ENCODE measurements at places on chromosomes 12 and 14.
A peak's percentile ranks its signal among the peaks of the same experiment; 100 is the strongest.

DNA sequence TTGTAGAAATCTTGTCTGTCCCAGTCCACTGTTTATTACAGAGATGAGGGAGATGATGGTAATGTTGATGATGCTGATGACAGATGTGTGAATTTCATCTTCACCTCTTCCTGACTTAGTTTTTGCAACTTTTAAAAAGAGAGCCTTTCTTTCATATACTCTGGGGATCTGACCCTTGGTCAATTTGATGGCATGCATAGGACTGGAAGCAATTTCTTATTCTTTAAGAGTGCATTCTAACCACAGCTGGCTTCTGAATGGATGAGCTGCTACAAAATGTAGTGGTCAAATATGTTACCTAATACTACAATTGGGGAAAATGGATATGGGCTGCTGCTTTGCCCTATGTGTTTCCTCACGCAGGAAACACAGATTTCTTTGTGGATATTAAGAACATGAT, 80.8 kb downstream of the MYRFL start:
- DNase-seq = no peak

DNA sequence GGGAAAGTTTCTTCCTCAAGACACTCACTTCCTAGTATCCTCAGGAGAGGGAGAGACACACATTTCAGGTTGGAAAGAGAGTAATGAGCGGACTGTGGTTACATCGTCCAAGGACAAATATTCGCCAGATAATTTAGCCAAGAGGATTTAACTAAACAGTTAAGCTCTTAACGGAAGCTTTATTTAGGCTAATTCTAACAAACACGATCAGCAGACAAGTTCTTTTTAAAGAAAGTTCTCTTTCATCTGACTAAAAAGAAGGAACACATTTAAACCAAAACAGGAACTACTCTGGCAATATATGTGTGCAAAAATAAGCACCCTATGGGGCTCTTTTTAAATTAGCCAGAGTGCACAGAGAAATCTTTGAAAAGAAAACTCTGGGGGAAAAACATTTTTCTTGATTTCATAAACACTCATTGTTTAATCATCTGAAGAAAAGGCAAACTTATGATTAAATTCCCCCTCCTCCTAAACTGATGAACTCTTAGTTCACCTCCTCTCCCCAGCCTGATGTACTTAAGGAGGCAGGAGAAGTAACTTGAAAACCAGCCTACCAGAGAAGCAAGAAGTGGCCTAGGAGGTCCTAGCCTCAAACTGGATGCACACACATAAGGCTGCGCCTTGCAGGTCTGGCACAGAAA, 13.3 kb upstream of the BTG1 start:
- DNase-seq = no peak

DNA sequence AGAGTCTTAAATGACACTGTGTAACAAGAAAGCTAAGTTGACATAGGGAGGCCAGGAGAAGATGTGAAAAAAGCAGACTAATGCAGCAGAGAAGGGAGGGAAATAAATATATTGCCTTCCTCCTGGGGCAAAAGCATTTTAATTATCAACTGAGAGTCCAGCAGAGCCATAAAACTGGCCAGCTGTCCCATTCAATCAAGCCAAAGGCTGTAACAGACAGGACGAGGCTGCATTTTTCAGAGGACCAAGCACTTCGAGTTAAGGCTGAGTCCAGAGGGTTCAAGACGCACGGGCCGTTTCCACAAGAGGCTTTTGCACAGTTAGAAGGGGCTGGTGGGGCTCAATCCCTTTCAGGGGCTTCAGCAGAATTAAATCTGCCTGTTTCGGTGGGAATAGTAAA, 20.4 kb downstream of the MAP3K9 start:
- no peak for DNase-seq

DNA sequence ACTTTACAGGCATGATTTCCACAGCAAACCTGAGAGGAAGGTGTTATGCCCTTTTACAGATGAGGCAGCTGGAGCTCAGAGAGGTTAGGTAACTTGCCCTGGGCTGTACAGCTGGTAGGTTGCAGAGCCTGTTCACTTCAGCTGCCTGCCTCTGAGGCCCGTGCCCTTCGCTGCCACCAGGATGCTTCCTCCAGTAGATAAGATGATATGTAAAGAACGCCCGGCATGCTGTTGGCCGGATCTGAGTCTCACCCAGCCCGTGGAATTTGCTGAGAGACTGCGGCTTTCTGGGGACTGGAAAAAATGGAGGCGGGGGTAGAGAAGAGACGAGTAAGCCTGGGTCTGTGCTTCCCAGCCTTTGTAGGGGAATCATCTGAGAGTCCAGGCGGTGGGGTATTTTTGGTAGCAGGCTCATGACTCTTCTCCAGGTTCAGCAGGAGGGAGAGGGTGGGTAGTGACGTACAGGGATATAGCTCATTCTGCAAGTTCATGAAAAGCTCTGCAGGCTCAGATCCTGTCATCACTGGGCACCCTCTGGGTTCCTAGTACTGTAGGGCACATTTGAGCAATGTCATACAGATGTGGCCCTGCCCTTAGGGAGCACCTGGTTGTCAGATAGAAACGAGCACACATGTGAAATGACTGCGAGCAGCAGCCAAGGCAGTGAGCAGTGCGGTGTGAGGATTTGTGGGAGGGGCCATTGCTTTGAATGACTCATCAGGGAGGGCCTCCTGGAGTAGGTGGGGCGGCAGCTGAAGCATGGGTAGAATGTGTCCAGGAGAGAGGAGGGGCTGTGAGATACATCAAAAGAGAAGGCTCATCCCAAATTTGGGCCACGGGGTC, 159.4 kb downstream of the TSPAN9 start:
- DNase-seq = no peak

- no peak for DNase-seq
Measured at GRCh38 chr14:27015065-27015464, 417.2 kb upstream of the NOVA1 start.

- DNase-seq = no peak
Measured at GRCh38 chr12:75631831-75632230, 120.4 kb upstream of the KRR1 start.

GRCh38 chr12:67367843-67368242, 98.7 kb downstream of the CAND1 start:
- DNase-seq = no peak

- no peak for DNase-seq
Measured at GRCh38 chr12:123475246-123475703, 17.3 kb downstream of the SNRNP35 start.

DNA sequence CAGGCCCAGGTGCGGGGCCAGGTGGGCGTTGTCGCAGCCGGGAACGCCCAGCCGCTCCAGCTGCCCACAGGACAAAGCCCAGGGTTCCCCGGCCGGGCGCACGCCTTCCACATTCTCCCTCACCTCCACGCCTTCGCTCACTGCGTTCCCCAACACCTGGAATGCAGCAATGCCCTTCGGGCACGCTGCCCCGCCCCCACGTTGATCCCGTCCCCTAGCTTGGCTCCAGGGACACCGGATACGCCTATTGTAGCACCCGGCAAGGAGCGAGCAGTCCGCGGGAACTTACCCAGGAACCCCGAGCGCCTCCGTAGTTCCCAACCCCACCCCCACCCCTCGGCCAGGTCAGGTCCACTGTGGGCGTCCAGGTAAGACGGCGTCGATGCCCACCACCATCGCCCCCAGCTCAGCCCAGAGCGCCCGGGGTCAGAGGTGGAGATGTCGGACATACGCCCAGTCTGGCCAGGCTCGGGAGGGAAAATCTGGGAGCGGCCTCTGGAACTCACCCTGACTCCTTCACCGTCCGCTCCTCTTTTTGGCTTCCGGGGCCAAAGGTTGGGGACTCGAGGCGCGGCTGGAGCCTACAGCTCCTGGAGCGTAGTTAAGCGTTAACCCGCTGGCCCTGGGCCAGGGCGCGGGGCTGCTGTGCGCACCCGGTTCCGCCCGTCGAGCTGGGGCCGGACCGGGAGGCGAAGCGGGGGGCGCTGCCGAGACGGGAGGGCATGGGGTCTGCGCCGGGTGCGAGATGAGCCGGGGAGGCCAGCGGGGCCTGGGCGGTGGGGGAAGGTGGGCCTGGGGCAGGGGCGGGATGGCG, 594 bp upstream of the CEP170B start:
- DNase-seq = no peak

- DNase-seq = no peak
Measured at GRCh38 chr12:233615-233968, 19.6 kb upstream of the SLC6A12 start.

- DNase-seq = no peak
Measured at GRCh38 chr14:95511687-95512086, 4.8 kb downstream of the SYNE3 start.

DNA sequence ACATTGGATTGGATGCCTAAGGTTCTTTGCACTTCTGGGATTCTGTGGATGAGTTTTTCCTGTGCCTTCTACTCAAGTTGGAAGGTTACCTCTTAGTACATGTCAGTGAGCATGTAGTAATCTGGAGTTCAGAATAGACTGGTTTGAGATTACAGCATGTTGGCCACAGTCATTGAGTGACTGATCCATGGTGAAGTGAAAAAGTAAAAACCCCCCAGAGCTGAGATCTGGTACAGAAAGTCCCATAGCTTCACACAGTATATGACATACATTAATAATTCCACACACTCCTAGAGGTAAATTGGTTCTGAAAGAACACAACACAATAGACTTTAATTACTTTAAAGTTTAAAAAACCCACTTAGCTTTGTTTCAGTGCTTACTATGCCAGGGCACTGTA, 11.9 kb upstream of the CCND2 start:
- DNase-seq = no peak

- no peak for DNase-seq
Measured at GRCh38 chr14:60657456-60658210, 8.4 kb upstream of the SIX1 start.

- DNase-seq = no peak
Measured at GRCh38 chr12:58648176-58648575, 272.1 kb downstream of the LRIG3 start.

GRCh38 chr12:71640316-71640715, 23.3 kb downstream of the ZFC3H1 start:
- DNase-seq = no peak

- no peak for DNase-seq
Measured at GRCh38 chr14:98510392-98510791, 761.6 kb downstream of the BCL11B start.

DNA sequence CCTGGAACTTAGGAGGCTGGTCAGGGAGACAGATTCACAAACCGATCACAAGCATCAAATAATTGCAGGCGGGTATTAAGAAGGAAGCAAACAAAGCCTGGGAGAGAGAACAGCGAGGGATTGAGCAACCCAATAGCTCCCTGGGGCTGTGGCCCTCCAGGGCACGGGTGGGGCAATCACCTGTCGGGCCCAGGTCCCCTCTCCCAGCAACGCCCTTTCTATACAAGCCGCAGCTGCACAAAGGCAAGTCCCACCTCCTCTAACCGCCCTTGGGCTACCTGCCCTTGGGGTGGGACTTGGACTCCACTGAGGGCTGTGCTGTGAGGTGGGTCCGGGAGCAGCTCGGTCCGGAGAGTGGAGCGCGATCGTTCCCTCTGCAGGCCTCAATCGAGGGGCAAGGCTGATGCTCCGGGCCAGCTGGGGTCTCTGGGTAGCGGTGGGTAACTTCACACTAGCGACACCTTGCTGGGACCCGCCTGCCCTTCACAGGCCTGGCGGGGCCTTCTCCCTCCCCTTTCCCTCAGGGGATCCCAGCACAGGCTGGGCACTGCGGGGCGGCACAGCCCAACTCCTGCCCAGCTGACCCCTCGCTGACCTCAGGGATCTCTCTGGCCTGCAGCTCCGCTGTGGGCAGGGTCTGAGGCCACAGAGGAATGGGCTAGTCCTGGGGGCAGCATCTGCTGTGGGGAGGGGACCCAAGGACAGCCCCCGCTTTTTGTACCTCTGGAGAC, 8.0 kb downstream of the PHB2 start:
- DNase-seq = peak; percentile 64

GRCh38 chr14:21902561-21903181, 229.1 kb upstream of the OR4E1 start:
- DNase-seq = no peak

DNA sequence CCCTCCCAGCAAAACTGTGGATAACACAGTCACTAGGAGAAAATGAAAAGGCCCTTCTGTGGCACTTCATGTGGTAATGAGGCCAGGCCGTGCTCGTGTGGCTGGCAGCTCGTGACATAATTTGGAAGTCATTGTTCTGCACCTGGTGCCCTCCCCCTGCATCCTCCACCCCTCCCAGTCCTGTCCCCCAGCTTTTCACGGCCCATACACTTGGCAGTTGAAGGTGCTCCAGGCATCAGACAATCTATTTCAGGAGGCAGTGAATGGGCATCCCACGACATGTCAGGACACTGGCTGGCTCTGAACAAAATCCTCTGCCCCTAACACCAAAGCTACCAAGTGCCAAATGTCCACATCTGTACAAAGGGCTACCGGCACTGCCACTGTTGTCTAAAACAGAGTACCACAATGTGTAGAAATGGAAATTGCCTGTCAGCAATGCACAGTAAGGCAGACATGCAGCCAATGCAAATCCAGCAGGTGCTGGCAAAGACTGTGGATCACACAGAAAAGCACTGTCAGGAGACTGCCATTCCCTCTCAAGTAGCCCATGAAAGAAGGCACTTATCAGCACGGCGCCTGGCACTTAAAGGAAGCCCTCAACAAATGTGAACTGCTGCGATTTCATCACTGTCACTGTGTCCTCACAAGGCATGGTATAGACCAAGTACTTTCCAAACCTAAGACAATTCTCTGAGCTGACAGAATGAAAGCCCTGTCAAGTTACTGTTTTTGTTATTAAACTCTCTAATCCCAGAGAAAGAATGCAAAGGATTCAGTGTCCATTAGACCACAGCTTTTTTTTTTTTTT, 39.1 kb downstream of the CORO1C start:
- peak; percentile 58 for DNase-seq

DNA sequence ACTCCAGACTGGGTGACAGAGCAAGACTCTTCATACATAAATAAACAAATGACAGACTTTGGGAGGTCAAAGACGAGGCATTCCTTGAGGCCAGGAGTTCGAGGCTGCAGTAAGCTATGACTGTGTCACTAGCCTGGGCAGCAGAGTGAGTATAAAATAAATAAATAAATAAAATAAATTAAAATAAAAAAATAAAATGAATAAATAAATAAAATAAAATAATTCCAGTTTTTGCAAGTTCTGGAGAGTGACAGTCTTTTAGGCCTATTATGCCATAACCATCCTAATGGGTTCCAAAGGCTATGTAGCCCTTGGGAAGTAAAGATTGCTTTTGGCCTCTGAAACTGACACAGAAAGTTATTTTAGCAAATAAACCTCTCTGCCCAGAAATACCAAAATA, 16.5 kb upstream of the NRDE2 start:
- no peak for DNase-seq

GRCh38 chr14:74169906-74170305, 69.3 kb upstream of the VSX2 start:
- no peak for DNase-seq

DNA sequence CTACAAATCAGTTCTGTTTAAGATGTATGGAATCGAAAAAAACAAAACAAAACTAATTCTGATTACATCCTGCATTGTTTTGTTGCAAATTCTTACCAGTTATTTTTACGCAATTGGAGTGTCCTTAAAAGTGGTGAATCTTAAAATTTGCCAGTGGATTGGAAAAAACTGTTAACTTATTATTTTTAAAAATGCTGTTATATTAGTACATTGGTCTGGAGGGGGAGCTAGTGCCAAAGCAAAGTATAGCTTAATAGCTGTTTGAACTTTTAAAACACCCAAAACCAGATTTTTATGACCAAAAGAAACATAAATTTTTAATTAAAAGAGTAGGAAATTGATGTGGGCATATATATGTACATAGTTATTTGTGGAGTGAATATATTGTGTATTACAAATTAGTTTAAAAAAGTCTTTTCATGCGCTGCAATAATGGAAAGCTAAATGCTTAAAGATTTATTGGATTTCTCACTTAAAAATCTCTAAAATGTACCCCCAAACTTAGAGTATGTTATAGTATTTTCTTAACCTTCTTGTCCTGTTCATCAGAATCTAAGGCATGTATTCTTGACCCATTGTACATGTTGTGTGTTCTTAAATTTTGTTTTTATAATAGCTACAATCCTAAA, 2.5 kb downstream of the FUT8 start:
- DNase-seq = no peak

GRCh38 chr14:74952697-74953484, 2.5 kb downstream of the PGF start:
- no peak for DNase-seq

Data from NCI-H1436 treated with DMSO at 0.1 percent for 48 hours (cell line).